CD8-positive, alpha-beta memory T cell (primary cell): ENCODE measurements at places on chromosomes 4 and X. TPM values are rescaled to one million over a fixed set of nuclear protein-coding genes. Genes with fewer than 3 reads are reported as not detected.

DNA sequence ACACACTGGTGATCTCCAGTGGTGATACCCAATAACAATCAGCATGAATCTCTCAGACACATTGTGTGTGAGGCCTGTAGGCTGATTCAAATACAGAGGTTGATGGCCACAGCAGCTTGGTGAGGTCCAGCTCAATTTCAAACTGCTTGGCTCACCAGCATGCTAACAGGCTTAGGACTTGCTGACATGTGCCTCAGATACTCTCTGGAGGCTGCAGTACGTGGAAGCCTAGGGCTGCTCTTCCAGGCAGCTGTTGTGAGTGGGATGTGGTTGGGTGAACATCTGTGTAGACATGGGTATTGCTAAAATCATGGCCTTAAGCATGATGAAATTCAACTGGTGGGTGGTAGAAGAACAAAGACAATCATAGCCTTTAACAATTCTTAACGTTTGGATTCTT is 4.3 kb downstream of the CXCL9 start:
- H3K27me3 ChIP-seq, result no peaks in the 10 kb centered on the region
- no peaks in the 10 kb centered on the region for H3K36me3 ChIP-seq
- no peak for DNase-seq
- H3K27ac ChIP-seq, result no peak overlapping the region
- no peaks in the 10 kb centered on the region for H3K4me1 ChIP-seq

DNA sequence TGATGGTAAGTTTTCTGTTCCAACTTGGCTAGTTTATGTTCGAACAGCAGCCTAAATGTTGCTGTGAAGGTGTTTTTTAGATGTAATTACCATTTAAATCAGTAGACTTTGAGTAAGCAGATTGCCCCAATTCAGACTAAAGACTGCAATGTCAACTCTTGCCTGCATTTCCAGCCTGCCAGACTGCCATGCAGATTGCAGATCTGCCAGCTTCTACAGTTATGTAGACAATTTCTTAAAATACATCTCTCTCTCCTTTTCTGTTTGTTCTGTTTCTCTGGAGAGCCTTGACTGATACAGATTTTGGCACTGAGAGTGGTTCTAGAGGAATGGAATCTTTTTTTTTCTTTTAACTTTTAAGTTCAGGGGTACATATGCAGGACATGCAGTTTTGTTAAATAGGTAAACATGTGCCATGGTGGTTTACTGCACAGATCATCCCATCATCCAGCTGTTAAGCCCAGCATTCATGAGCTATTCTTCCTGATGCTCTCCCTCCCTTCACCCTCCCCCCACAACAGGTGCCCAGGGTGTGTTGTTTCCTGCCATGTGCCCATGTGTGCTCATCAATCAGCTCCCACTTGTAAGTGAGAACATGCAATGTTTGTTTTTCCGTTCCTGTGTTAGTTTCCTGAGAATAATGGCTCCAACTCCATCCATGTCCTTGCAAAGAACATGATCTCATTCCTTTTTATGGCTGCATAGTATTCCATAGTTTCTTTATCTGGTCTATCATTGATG is 227.8 kb downstream of the CPE start:
- H3K4me3 ChIP-seq, result no peak overlapping the region
- H3K4me1 ChIP-seq, result no peaks in the 10 kb centered on the region
- DNase-seq, result no peak
- H3K27me3 ChIP-seq, result no peaks in the 10 kb centered on the region
- no peaks in the 10 kb centered on the region for H3K36me3 ChIP-seq

The AFF2 gene
- 0.33 TPM for total RNA-seq

The MAGEA10 gene
- total RNA-seq, result not detected
